ENCODE measurements at places on chromosomes 2 and 18.

DNA sequence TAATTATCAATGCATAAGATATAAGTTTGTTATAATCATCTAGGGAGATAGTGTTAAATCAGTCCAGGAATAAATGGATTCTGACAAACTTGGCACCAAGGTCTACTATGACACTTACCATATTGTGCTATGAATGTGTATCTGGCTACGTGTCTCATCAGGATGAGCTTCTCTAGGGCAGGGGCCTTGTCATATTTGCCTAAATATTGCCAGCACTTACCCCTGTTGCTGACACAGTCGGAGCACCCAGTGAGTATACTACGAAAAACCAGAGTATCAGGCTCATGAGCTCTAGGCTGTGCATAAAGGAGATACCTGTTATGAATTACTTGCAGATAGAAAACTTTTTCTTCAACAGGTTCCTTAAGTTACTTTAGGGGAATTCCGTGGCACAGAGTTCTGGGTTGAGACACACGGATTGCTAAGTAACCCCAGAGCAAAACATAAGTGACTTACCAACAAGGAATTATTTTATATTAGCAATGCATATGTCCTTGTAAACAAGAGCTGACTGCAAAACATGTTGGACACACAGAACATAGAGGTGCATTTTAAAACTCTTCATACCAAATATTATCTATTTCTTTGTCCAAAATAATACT lies 7.7 kb upstream of the TTC39C start:
- DNase-seq: no peak

DNA sequence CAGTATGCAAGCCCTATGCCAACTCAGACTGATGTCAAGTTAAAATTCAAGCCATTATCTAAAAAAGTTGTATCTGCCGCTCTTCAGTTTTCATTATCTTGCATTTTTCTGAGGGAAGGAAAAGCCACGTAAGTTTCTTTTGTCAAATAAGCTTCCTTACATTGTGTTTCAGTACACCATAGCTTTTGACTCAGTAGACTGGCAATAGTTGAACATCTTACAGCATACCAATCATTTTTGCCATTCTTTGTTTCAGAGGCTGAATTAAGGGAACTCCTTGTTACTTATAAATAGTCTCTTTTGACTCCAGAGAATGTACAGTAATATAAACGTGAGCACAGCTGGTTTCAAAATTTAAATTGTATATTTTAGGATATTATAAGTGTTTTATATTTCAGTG lies 120.6 kb downstream of the EHBP1 start:
- no peak for DNase-seq

- DNase-seq: no peak
Observed at GRCh38 chr2:101368376-101368775, 18.9 kb downstream of the CREG2 start.

GRCh38 chr18:74544898-74545297 lies 10.6 kb downstream of the CNDP1 start:
- DNase-seq: no peak

GRCh38 chr2:75023666-75024455 lies 65.4 kb downstream of the POLE4 start:
- no peak for DNase-seq

DNA sequence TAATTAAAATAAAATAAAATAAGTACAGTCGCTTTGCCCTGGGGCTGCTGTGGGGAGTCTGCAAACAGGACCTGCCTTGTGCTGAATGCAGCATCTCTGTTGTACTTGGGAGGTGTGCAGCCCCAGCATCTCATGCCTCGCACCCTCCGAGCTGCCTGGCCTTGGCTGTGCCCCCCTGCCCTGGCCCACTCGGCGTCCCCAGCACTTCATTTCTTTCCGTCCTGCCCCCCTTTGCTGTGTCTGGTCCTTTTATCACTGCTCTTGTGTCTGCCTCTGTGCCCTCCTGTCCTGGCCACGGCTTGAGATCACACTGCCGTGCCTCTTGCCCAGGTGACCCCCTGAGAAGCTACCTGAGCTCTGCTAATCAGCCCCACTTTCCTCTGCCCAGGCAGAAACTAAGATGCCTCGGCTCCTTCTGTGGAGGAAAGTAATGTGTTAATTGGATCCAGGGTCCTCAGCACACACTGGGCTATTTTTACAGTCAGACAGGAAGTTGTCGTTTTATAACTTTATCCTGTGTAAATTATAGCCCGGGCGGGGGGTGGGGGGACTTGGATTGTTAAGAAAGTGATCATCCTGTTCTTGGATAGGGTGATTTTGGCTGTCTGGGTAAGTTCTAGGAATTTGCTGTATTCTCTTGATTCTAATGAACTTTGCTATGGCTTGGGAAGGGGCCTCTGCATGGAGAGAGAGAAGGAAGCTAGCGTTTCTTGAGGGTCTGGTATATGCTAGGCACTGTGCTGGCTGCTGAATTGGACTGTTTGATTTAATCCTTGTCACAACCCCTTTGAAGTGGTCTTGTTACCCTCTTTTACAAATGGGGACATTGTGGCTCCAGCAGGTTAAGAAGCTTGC lies 69.4 kb downstream of the AGAP1 start:
- no peak for DNase-seq

DNA sequence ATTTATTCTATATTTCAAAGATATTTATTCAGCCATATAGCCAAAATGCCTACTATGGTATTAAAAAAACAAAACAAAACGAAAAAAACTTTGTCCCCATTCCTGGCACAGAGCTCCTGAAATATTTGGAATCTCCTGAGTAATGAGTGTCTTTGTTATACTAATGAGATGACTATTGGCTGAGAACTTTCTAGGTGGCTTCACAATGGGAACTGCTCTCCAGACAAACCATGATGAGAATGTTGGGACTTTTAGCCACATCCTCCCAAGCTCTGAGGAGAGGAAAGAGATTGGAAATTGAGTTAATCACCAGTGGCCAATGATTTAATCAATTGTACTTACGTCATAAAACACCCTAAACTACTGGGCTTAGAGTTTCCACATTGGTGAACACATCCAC lies 631.8 kb upstream of the SETBP1 start:
- no peak for DNase-seq

DNA sequence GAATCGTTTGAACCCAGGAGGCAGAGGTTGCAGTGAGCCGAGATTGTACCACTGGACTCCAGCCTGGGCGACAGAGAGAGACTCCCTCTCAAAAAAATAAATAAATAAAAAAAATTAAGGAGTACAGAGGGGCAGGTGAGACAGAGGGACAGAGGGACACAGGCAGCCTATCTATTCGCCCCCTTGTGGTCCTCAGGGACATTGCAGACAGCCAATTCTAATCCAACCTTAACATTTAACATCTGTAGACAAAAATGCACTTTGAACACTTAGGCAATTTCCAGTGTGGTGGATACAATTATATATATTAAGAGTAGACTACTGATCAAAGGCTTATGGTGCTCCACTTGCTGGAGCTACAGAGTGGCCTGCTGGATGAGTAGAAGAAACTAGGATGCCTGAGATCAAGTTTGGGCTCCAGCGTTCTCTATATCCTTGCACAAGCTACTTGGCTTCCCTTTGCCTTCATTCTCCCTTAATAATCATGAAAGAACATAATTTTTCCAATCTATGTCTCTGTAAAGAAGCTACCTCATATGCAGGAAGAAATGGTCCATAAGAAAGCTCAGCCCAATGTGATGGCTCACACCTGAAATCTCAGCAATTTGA lies 8.2 kb upstream of the SMARCAL1 start:
- DNase-seq: peak; percentile 47

DNA sequence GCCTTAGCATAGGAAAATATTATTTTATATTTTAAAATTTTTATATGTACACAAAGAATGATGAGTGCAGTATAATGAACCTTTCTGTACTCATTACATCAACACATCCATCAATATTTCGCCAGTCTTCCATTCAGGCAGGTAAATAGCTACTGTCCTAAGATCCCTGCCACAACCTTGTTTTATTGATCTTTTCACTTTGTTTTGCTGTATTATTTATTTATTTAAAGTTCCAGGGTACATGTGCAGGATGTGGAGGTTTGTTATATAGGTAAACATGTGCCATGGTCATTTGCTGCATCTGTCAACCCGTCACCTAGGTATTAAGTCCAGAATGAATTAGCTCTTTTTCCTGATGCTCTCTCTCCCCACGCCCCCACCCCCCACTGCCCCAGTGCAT lies 64.6 kb downstream of the INHBB start:
- no peak for DNase-seq

DNA sequence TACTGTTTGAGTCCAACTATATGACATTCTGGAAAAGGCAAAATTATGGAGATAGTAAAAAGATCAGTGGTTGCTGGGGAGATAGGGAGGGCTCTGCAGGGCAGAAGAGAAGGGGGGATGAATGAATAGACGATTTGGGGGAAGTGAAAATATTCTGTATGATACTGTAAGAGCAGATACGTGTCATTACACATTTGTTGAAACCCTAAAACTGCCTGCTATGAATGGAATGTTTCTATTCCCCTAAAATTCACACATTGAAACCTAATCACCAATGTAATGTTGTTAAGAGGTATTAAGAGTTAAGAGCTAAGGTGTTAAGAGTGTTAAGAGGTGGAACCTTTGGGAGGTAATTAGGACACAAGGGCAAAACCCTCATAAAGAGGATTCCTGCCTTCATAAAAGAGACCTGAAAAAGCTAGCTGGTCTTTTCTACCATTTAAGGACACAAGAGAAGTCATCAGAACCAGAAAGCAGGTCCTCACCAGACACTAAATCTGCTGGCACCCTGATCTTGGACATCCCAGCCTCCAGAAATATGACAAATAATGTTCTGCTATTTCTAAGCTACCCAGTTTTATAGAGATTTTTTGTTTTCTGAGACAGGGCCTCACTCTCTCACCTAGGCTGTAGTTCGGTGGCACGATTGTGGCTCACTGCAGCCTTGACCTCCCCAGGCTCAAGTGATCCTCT lies 76.2 kb downstream of the ATAD2B start:
- DNase-seq: no peak

DNA sequence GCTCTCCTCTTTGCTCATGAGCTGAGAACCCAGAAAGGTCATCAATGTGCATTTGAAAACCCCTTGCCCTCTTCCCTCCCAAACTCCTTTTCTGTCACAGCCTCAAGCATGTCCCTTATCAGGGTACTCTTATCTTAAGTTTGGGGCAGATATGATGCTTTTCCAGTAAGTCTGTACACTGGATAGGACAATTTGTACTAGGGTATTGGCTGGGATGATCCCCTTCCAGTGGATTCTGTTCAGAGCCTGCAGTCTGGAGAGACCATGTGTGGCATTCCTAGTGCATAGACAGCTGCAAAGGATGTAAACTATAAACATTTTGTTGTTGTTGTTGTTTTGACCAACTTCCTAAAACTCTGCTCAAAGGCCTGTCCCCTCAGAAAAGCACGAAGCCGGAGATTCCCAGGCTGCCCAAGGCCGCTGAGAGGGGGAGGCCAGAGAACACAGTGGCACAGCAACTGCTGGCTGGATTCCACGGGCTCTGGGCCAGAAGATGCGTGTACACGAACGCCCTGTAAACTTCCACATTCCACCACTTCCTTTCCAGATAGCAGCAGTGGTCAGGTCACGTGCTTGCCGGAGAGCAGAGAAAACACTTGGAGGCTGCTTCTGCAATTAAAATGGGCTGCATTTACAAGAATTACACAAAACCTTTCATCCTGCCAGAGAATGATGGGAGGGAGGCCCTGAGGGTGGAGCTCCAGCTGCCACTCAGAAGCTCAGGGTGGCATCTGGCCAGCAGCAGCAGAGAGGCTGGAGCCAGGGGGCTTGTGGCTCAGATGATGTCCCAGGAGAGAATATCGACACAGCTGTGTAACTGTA lies 42.1 kb downstream of the BMP10 start:
- peak; percentile 61 for DNase-seq

- DNase-seq: no peak
Observed at GRCh38 chr2:8193686-8194615, 487.9 kb upstream of the ID2 start.

DNA sequence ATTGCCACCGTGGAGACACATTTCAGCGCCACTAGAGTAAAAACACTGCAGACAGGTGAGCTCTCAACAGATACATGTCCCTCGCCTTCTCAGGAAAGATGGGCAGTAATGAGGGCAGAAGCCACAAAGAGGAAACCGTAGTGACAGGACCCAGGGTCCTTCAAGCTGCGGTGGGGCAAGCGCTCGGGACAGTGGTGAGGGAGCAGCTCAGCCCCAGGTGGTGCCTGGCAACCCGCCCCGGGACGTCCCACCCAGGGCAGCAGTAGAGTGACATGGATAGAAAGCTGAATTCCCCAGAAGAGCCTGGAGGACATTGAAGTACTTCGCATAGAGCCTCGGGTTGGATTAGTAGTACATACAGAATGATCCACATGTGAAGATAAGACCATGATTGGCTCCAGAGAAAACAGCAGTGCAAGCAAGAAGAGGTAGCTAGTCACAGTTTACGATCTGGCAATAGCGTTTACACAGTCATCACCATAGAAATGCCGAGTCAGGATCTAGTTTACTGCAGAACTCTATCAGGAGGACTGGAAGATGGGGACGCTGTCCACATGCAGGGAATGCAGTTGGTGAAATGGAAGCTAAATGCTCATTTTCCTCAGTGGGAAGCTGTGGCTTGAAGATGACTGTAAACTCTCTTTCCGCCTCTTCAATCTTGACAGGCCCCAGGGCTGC lies 37.4 kb upstream of the ALPP start:
- no peak for DNase-seq

GRCh38 chr2:202754936-202755335 lies 116.6 kb downstream of the ICA1L start:
- no peak for DNase-seq

DNA sequence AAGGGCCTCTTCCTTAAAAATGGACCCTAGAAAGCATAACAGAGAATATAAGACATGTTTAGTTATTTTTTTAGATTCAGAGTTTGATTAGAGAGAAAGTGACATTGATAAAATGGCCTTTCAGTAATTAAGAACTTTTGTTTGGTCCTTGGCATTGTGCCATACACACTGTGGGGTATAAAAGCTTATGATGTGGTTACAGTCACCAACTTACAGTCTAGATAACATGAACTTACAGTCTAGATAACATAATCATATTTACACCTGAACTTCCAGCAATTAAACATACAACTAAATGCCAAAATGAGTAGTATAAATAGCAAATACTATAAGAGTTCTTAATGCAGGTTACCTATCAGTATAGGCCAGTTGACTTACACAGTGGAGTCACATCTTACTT lies 25.6 kb upstream of the EFEMP1 start:
- DNase-seq: no peak

- DNase-seq: no peak
Observed at GRCh38 chr2:120850551-120850950, 114.9 kb downstream of the GLI2 start.

DNA sequence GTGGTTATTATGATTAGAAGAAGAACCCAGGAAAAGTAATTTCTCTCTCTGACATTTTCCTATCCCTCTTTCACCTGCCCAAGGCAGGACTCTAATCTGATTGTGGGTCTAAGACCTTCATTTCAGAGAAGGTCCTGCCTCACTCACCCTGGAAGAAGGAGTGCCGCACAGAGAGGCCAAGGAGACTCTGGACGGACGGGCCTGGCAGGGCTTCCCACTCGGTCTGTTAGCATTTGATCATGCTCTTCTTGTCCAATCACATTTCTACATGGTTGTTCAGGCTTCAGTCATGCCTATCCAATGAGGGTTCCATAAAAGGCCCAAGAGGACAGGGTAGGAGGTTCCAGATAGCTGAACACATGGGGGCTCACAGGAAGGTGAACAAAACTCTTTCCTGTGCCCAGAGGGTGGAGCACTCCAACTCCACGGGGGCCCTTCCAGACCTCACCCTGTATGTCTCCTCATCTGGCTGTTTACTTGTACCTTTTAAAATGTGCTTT lies 27.0 kb downstream of the ZNF892 start:
- no peak for DNase-seq

Data from activated T-cell treated with anti-CD3 and anti-CD28 coated beads, Interleukin-2, amount 50 U/mL, for 1 hour (primary cell).